ENCODE measurements at places on chromosomes 1 and 21.

GRCh38 chr1:196689001-196689400 lies 37.2 kb downstream of the CFH start:
- DNase-seq: no peak

DNA sequence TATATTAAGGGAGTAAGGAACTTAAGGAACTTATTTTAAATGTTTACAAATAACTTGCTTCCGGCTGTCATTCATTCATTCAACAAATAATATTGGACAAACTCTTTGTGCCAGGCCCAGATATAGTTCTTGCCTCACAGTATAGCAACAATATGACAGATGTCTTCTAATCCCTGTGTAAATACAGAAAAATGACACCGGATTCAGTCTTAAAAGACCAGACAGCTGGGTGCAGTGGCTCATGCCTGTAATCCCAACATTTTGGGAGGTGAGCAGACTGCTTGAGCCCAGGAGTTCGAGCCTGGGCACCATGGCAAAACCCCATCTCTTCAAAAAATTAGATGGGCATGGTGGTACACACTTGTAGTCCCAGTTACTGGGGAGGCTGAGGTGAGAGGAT lies 23.7 kb downstream of the EIF2B3 start:
- no peak for DNase-seq

- DNase-seq: no peak
Measured at GRCh38 chr1:81156887-81157286, 643.8 kb upstream of the ADGRL2 start.

- no peak for DNase-seq
Measured at GRCh38 chr1:169487133-169487532, 1.4 kb upstream of the SLC19A2 start.

GRCh38 chr1:237387144-237387505 lies 345.1 kb downstream of the RYR2 start:
- no peak for DNase-seq

GRCh38 chr1:64505232-64505943 lies 35.5 kb downstream of the CACHD1 start:
- no peak for DNase-seq

GRCh38 chr1:91913018-91913417 lies 27.1 kb upstream of the TGFBR3 start:
- DNase-seq: no peak

GRCh38 chr1:94858276-94858675 lies 38.1 kb downstream of the SLC44A3 start:
- DNase-seq: no peak

- no peak for DNase-seq
Measured at GRCh38 chr1:160219062-160219929, 14.1 kb downstream of the PEA15 start.

DNA sequence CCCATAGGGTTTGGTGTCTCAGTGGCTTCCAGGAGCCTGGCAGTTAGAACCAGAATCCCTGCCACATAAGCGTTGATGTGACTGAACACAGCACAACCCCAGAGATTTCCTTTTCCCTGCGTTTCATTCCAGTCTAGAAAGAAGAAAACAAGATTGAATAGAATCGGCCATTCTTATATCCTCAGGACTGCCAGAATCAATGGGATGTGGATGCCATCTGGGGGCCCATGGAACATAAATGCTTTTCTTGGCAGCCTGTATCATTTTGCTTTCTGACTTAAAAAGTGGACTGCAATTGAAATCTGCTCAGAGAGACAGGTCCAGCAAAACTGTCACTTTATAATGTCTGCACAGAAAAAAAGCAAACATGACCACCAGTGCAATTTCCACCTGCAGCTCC lies 80.3 kb downstream of the DISC1 start:
- DNase-seq: no peak

- no peak for DNase-seq
Measured at GRCh38 chr1:169064103-169064502, 42.4 kb upstream of the ATP1B1 start.

DNA sequence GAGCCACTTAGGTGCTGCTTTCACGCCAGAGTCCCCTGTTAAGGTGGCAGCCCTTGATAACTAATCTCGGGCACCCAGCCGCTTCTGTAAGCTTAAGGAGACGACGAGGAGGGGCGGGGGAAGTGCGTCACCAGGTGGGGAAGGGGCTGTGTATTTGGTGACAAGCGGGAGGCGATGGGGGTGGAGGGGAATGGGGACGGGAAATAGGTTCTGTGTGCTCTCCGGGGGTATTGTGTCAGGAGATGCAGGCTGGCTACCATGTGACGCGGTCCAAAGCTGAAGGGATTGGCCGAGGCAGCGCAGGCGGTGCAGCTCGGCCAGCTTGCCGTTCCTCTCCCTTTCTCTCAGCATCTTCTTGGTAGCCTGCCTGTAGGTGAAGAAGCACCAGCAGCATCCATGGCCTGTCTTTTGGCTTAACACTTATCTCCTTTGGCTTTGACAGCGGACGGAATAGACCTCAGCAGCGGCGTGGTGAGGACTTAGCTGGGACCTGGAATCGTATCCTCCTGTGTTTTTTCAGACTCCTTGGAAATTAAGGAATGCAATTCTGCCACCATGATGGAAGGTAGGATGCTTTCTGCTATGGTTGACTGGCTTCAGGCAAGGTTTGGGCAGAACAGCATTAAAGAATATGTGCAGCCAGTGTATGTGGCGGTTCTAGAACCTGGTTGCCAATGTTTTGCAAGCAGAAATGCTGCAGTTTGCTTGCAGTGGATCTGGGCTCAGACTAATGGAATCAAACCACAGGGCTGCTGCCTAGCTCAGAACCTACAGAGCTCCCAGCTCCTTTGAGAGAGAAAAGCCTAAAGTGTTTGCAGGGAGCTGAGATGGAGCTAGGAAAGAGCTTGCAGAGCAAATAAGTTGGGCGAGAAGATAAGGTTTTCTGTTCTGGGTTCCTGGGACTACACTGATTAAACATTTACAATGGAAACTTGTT lies at the start of gene SGIP1:
TSS of gene SGIP1 (plus strand) at position 350 of the 937 bp plus-strand sequence. CDS start at position 556, 206 bp downstream.
- no peak for DNase-seq

DNA sequence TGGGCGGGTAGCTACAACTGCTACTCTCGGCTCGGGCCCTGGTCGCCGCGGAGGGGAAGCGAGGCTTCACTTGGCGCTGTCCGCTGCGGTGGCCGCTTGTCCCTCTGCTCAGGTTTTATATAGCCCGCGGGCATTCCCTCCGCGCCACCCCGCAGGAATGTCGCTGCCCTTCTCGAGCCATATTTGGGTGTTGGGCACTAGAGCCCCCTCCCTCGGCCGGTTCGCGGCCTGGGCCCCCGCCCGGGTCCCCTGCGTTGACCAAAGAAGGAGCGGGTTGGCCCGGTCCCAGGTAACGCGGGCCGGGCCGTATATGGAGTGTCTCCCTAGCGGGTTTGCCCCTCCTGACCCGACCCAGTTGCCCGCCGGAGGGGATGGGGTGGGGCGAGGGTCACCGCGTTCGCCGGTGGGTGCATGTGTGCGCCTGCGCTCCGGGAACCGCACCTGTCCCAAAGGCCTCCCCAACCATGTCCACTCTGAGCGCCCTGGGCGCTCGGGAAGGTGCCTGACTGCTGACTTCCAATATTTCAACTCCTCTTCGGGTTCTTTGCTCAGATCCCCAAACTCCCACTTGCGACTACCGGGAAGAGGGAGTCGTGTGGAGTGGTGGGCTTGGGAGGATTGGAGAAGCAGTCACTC lies at the start of gene ACTA1:
TSS of gene ACTA1 (minus strand) at position 90 of the 636 bp plus-strand sequence. CDS start 979 bp downstream, outside the sequence.
- DNase-seq: no peak

DNA sequence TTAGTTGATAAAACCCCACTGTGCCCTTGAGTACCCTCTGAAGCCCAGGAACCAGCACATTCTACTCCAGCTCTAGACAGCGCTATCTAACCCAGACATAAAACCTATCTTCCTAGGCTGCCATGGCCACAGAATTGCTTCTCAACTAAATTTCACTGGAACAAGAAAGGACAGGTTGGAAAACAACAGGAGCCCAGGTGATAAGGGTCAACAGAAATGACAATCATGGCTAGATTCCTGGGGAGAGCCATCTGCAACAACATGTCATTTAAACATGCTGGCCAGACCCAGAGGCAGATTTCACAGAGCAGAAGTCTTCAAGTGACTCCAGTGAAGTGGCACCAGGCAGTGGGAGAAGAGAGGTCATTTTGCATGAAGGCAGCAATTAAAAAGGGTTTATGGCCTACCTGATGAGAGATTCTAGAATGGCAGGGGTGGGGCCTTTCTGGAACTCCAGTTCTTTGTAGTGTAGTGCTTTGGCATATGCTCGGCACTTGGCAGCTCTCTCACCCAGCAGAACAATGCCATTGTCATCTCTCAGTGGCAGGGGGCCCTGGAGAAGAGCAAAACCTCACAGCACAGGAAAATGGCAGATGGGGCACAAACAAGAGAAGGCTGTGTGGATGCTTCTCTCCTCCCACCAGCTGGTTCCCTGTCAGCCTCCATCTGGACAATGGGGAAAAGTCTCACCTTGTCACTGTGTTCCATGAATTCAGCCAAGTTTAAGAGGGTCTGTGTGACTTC lies 9.9 kb downstream of the ANGPTL7 start:
- no peak for DNase-seq

DNA sequence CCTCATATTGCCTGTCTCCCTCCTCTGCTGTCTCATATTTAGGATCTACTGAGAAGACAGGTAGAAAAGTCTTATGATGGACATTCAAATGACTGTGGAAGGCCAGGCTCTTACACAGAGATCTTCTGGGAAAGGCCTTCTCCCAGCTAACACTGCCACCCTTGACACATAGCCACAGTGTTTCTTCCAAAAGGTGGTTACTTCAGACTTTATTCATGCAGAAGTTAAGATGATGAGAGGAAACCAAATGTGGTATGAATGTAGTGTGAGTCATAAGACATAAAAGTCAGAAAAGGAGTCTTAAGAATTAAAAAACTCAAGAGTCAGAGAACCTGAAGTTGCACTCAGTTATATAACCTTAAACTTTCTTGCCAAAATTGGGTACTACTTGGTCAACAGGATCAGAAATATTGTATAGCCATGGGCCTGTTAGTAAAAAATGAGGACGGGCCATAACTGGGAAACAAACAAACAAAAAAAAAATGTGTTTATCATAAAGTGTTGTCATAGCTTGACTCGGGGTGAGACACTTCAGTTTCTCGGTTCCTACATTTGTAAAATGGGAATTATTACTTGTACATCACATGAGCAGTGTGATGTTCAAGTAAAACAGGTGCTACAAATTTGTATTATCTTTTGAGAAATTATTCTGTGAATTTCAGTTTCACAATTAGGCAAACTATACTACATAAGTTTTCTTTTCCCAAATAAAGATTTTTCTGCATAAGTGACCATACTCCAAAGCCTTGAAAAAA lies 1.2 kb upstream of the DENND1B start:
- DNase-seq: no peak

DNA sequence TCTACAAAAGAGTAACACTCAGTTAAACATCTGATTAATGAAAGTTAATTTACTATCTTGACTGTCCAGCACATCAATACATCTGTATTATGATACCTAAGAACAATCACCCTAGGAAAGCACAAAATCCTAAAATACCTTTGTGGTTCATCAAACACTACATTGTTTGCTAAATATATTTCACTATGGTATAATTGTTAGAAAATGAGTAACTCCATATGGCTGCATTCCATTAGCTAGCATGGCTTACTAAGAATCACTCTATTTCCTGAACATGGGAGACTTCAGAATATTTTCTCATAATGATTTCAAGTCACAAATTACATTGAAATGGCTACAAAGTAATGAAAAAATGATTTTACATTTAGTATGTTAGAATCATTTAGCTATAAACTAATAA lies 12.5 kb downstream of the TRMT1L start:
- DNase-seq: no peak

- DNase-seq: no peak
Measured at GRCh38 chr1:21537932-21538630, 28.9 kb downstream of the ALPL start.

- no peak for DNase-seq
Measured at GRCh38 chr1:197924516-197925123, 7.4 kb downstream of the LHX9 start.

DNA sequence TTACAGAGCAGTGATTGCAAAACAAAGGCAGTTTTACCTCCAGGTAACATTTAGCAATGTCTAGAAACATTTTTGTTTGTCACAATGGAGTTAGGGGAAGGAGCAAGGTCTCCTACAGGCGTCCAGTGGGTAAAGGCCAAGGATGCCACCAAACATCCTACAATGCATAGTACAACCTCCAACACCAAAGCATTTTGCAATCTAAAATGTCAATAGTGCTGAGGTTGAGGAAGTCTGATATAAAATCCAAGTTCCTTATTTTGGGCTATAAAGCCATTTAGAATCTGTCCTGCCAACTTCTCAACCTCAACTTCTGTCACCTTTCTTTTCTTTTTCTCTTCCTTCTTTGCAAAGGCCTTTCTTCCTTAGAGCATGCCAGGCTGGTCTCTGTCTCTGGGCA lies 111.2 kb downstream of the FASLG start:
- DNase-seq: no peak

DNA sequence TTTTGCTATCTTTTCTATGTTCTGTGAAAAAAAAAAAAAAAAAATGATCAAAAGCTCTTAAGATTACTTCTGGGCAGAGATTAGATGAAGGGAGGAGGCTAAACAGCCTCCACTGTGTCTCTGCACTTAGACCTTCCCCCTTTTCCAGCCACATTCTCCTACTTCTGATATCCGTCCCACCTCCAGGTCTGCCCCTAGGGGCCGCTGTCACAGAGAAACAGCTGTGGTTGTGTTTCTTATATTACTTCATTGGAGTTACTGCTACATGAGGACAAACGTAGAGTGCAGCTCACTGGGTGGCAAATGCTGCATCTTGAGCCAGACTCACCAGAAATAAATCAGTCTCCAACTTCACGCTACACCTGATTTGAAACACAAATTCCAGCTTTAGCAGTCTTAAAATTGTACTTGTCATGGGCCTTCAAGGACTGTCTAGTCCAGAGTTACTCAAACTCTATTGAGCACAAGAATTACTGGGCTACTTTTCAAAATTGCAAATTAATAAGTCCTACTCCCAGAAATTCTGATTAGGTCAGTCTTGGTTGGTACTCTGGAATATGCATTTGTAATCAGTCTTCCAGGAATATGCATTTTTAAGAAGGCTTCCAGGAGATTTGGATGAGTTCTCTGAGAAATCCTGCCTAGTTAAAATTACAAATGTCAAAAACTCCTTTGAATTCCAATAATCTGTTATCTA lies 125.2 kb upstream of the PTBP2 start:
- DNase-seq: no peak

- no peak for DNase-seq
Measured at GRCh38 chr21:36757196-36757595, 58.3 kb downstream of the SIM2 start.

GRCh38 chr1:226912587-226913176 lies 27.4 kb upstream of the COQ8A start:
- no peak for DNase-seq

GRCh38 chr1:41474490-41475271 lies 9.8 kb downstream of the EDN2 start:
- no peak for DNase-seq

GRCh38 chr1:147541672-147542568 lies 619 bp downstream of the BCL9 start:
- DNase-seq: no peak

GRCh38 chr1:234611225-234611846 lies 1.4 kb upstream of the IRF2BP2 start:
- DNase-seq: peak; percentile 78

- no peak for DNase-seq
Measured at GRCh38 chr1:209305221-209305954, 278.1 kb upstream of the CAMK1G start.

GRCh38 chr1:112054510-112054909 lies 65.0 kb upstream of the KCND3 start:
- no peak for DNase-seq
